ENCODE measurements at places on chromosomes 12 and 14. TPM values are rescaled to one million over a fixed set of nuclear protein-coding genes. Genes with fewer than 3 reads are reported as not detected.

The ABCC9 gene
- polyA plus RNA-seq: 0.01 TPM

DNA sequence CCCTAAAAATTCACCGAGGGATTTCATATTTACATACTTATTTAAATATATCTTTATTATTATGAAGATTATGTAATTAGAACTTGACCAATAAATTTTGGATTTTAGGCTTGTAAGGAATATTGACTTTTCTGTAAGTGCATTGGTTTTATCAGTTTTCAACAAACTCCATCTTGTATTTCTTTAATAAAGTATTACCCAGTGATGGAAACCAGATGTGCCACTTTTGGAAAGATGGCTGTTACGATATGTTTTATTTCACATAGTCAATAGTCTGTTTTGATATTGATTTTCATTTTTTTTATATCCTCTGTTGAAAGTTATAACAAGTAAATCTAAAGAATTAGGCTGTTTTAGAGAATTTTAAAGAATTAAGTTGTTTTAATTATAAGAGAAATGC lies 1.8 kb downstream of the MON2 start:
- no peak for DNase-seq

GRCh38 chr12:109937371-109937770 lies 37.3 kb downstream of the TCHP start:
- DNase-seq: no peak

- DNase-seq: no peak
Measured at GRCh38 chr14:69093631-69094421, 59.1 kb downstream of the DCAF5 start.

The ADCY4 gene
- 0.44 TPM for polyA plus RNA-seq

- DNase-seq: no peak
Measured at GRCh38 chr12:88437226-88437625, 143.0 kb downstream of the KITLG start.

GRCh38 chr14:77091518-77091917 lies 6.5 kb upstream of the CIPC start:
- no peak for DNase-seq

GRCh38 chr14:103392106-103392505 lies 6.9 kb downstream of the MARK3 start:
- DNase-seq: no peak

Data from keratinocyte (primary cell).